Esophagus squamous epithelium (tissue), 5 donors: ENCODE measurements at places on chromosomes 3 and 15.
A peak's percentile ranks its signal among the peaks of the same experiment; 100 is the strongest.

DNA sequence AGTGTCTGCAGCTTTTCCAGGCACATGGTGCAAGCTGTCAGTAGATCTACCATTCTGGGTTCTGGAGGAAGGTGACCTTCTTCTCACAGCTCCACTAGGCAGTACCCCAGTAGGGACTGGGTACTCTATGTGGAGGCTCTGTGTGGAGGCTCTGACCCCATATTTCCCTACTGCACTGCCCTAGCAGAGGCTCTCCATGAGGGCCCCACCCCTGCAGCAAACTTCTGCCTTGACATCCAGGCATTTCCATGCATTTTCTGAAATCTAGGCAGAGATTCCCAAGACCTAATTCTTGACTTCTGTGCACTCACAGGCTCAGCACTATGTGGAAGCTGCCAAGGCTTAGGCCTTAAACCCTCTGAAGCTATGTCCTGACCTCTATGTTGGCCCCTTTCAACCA, 1060.0 kb downstream of the NAALADL2 start:
- no peak for DNase-seq

DNA sequence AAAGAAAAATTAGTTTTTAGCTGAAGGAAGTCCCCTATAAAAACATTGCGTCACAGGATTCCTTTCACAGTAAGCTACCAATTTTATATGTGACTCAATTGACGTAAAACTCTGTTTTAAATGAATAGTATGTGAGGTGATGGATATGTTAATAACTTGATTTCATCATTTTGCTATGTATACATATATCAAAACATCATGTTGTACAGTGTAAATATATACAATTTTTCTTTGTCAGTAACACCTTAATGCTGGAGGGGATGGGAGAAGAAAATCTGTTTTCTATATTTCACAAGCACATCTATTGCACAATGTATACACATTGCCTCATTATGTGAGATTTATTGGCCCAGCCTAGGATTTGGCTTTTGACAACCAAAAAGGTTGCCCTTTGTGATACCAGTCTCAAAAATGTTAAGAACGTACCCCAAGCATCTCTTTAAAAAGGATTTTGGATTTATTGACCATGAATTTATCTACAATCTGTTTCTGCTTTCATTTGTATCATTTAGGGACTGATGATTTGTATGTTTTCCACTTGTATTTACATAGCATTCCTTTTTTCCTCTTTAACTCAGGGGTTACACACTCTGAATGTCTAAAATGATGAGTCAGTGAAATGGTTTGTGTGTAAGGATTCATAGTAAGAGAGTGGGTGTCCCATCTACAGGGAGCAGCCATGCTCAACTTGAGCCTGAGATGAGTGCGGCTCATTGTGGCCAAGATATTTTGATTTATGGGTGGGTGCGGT, 62.6 kb downstream of the CRTC3 start:
- DNase-seq: no peak

- no peak for DNase-seq
Measured at GRCh38 chr15:58934521-58934920, 1.0 kb upstream of the SLTM start.

- no peak for DNase-seq
Measured at GRCh38 chr3:113018536-113019181, 27.9 kb downstream of the GTPBP8 start.

DNA sequence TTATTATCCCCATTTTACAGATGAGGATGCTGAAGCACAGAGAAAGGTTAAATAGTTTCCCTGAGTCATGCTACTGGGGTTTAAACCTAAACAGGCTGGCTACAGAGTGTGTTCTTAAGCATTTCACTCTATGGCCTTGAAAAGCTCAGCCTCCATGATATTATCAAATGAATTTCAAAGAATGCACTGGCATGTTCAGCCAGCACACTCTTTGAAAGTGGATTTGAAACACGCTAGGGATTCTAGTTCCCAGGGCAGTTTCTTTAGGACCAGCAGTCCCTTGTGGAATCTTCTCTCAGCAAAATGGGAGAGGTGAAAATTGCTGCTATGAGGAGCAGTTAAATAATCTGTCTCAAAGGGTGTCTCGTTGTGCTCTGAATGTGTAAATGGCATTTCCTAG, 213.3 kb downstream of the EPHB1 start:
- DNase-seq: no peak

- DNase-seq: no peak
Measured at GRCh38 chr15:79015416-79015815, 70.6 kb upstream of the CTSH start.

DNA sequence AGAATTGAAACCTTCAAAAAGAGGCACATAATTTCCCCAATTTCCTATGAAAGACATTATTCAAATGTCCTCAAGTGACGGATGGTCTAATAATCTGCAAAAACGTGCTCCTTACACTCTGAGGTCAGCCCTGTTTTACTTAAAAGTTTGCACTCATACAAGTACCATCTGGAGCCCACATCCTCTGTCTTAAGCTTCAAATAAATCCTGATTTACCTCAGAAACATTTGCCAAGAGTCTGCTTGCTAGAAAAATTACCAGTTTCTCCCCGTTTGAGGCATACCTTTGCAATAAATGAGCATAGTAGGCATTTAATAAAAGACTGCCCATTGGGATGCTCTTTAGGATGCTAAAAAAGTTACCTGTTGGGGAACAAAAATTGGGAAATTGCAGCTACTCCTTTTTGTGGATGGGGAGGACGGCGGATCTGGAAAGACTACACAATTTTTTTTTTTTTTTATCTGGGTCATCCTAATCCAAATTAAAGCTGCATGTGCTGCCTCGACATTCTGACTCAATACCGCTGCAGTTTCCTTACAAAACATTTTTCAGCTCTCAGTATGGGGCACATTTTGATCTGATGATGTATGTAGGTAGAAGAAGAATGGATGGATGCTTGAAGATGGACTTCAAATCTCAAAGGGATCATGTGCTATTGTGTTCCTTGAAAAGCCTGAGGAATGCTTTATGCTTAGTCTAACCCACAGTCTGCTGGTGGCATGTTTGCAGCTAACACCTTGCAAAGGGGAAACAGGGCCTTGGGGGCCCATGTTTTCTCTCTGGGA, 233.7 kb upstream of the ADAMTS9 start:
- DNase-seq: no peak

GRCh38 chr3:61821823-61822251, 260.5 kb downstream of the PTPRG start:
- DNase-seq: no peak

- DNase-seq: peak; percentile 12
Measured at GRCh38 chr3:153284282-153284938, 122.4 kb downstream of the RAP2B start.

DNA sequence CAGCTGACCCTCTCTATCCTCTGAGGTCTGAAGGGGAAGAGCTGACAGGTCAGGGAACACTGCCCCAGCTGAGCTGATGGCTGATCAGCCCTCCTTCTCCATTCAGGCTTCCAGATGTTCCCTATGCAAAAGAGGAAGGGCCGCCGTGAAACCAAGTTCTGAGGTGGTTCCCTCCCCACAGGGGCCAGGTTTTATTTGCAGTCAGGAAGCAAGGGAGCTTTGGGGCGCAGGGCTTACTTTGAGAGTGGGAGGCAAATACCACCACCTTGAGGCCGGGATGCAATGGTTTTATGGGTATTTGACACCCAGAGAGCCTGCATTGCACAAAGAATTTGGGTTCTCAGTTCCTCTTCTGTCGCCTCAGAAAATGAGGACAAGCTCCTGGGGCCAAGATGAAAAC, 186.9 kb downstream of the ARRDC4 start:
- DNase-seq: no peak

GRCh38 chr3:39156421-39156820, 3.0 kb upstream of the CSRNP1 start:
- no peak for DNase-seq

DNA sequence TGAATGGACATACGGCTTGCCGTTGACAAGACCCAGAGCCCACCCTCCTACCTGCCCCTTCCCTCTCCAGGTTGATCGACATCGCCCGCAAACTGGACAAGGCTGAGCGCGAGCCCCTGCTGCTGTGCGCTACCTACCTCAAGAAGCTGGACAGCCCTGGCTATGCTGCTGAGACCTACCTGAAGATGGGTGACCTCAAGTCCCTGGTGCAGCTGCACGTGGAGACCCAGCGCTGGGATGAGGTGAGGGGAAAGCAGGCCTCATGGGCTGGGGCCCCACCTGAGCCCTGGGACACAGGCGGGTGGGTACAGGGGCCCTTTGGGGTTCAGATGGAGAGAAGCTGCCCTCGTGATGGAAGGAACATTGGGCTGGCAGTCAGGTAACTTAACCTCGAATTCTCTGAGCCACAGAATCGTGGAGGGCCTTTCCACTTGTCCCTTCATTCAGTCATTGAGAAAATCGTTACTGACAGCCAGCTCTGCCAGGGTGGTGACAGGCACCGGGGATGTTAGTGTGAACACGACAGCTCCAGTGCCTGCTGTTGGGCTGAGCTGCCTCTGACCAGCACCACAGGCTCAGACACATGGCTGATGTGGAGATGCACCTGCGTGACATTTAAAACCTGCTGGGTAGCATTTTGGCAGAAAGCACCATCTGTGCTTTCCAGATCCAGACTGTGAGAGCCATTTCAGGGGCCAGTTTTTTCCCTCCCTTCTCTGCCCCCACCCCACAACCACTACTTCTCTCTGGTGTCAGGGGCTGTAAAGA, 25.6 kb upstream of the RHO start:
- DNase-seq: no peak

- no peak for DNase-seq
Measured at GRCh38 chr3:152258448-152259393, 10.0 kb upstream of the MBNL1 start.

DNA sequence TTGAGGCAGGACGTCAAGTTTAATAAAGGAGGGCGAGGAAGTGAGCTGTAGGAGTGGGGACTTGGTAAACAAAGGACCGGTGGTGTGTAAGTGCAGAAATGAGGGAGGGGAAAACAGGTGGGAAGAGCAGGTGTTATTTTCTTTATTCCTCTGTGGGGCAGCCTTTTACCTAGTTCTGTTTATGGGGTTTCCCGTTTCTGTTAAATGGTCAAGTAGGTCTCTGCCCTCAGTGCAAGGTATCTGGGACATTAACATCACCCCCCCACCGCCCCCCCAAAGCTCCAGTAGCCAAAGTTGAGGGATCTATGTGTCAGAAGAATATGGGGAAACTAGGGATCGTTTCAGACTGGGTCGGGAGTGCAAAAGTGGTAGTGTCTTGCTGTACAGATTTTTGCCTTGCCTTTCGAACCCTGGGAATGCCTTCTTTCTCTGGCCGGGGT, 893 bp downstream of the MGA start:
- no peak for DNase-seq

GRCh38 chr15:63380808-63381282, 801 bp downstream of the CA12 start:
- no peak for DNase-seq

DNA sequence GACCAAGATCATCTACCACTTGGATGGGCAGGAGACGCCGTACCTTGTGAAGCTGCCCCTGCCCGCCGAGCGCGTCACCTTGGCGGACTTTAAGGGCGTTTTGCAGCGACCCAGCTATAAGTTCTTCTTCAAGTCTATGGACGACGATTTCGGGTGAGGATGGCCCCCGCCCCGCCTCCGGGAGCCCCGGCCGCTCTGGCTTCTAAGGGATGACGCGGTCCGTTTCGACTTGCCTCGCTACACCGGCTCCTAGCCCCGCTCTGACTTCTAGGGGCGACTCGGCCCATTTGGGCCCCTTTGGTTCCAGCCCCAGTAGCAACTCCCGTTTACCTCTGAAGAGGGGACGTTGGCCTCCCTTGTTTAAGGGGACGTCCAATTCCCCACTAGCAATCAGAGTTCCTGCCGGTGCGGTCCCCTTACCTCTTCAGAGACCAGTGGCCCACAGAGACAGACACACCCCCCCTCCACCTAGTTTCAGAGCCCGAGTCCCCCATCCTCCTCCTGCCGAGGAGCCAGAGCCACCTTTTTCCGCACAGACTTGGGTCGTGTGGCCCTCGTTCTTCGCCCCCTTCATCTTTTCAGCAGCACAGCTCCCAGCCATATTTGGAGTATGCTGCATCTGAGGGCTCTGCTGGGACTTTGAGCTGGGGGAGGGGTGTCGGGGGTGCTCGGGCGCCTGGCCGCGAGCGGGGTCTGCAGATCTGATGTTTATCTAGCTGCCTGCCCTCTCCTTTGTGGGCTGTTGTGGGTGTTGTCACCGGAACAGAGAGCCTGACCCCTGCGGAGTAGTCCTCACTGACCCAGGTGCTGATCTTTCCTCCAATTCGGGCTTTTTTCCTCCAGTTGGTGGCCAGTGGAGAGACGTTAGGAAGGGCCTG, 706 bp downstream of the DVL3 start:
- no peak for DNase-seq

GRCh38 chr15:39393575-39394335, 187.1 kb upstream of the THBS1 start:
- DNase-seq: no peak

DNA sequence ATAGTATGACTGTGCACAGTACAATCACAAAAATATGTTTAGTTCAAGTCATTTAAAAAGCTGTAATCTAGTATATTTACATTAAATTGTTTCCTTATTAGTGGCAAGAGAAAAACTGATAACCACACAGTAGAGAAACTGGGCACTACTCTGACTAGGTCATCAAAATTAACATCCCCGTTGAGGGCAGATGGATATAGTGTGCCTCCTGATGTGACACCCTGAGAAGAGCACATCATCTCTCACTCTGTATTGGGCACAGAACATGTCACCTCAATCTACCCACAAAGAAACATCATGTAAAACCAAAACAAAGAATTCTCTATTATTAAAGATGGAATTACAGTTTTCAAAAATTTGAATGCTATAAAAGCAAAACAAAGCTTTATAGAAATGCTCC, 221.9 kb upstream of the NANOGP8 start:
- no peak for DNase-seq

DNA sequence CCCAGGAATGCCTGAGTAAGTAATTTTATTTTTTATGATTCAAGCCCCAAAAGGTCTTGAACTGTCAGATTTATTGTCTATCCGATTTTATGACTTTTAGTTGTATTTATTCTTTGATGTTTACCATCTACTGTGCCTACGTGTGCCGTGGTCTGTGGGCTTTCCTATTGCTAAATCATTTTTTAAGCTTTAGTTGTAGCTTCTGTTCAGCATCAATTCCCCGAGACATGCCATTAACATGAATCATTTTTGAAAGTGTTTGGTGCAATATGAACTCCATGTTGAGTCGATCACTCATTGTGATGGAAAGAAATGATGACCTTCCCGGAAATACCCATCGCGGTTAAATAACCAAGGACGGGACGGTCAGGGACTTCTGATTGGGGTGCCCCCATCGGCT, 268.7 kb upstream of the THRB start:
- DNase-seq: no peak

- no peak for DNase-seq
Measured at GRCh38 chr3:169619793-169620192, 43.7 kb downstream of the MECOM start.

- no peak for DNase-seq
Measured at GRCh38 chr3:157075693-157076420, 84.1 kb downstream of the CCNL1 start.

- DNase-seq: no peak
Measured at GRCh38 chr15:41969851-41970431, 2.4 kb downstream of the EHD4 start.

GRCh38 chr15:90885432-90886290, 1.4 kb downstream of the FES start:
- no peak for DNase-seq
